ENCODE measurements at places on chromosomes 7 and 10. TPM values are rescaled to one million over a fixed set of nuclear protein-coding genes. Genes with fewer than 3 reads are reported as not detected.

GRCh38 chr7:7519056-7519455 is 16.6 kb downstream of the COL28A1 start:
- no peak overlapping the region for H3K4me3 ChIP-seq
- H3K27ac ChIP-seq = no peak overlapping the region
- H3K4me1 ChIP-seq = no peaks in the 10 kb centered on the region
- H3K27me3 ChIP-seq = no peaks in the 10 kb centered on the region
- H3K36me3 ChIP-seq = no peaks in the 10 kb centered on the region
- DNase-seq = no peak

GRCh38 chr7:40799-41750 is 151.3 kb upstream of the FAM20C start:
- no peak overlapping the region for H3K4me3 ChIP-seq
- no peaks in the 10 kb centered on the region for H3K36me3 ChIP-seq
- H3K4me1 ChIP-seq = no peaks in the 10 kb centered on the region
- no peak overlapping the region for H3K27ac ChIP-seq
- no peak for DNase-seq

DNA sequence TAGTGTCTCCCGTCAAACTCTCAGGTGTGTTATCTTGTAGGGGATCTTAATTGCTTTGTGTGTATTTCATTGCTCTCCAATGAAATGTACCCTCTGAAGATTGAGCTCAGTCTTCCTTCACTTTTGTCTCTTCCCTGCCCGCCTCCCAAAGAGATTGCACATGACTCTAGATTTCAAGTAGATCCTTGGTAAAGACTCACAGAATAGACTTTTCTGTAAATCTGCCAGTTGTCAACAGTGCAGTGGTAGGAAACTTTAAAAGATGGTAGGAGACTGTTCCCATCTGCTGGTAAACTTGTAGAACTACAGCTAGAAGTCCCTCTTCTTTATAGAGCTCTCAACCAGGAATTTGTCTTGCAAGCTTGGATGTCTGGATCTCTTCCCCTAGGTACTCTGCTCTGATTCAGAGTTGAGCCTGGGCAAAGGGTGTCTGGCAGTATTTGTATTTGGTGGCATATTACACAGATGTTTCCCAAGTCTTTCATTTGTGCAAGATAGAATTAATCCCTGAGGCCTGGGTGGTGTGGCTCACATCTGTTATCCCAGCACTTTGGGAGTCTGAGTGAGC is 9.6 kb downstream of the CCL26 start:
- H3K27ac ChIP-seq = no peak overlapping the region
- DNase-seq = no peak
- H3K36me3 ChIP-seq = no peaks in the 10 kb centered on the region
- no peaks in the 10 kb centered on the region for H3K4me1 ChIP-seq
- no peaks in the 10 kb centered on the region for H3K27me3 ChIP-seq

DNA sequence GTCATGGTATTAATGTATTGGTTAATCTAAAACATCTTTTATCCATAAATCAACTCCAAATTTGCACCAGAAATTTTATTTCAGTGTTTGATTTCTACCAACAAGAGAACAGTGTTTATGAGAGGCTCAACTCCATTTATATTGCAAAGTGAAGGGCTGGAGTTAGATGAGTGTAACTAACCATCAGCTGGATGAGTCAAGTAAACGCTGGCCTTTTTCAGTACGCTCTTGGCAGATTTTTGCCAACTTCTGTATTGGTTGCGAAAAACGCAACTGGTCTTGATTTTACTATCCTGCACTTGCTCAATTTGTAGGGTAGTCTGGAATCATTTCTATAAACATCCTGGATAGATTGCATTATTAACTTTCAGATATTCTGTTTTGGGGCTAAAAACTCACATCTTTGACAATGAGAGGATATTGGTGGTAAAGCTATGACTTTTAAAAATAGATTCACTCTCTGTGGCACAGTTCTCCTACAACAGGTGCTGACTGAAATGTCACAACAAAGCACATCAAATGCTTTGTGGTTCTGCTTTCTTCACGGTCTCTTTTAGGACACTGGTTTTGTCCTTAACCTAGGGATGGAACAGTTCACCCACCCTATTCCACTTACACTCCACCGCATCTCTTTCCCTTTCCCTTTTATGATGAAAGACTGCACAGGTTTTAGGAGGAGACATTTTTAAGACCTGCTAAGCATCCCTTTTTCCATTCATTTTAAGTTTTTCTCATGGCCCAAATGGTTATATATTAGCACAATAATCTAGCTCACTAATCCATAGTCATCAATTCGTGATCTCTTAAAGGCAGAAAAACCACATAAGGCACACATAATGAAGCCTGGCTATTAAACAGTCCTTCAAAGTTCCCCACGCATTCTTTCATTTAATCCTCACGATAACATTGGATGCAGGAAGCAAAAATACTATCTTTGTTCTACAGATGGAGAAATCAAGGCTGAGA is 12.8 kb downstream of the CACNA2D1 start:
- H3K4me3 ChIP-seq = no peak overlapping the region
- H3K4me1 ChIP-seq = no peaks in the 10 kb centered on the region
- no peak overlapping the region for H3K27ac ChIP-seq

DNA sequence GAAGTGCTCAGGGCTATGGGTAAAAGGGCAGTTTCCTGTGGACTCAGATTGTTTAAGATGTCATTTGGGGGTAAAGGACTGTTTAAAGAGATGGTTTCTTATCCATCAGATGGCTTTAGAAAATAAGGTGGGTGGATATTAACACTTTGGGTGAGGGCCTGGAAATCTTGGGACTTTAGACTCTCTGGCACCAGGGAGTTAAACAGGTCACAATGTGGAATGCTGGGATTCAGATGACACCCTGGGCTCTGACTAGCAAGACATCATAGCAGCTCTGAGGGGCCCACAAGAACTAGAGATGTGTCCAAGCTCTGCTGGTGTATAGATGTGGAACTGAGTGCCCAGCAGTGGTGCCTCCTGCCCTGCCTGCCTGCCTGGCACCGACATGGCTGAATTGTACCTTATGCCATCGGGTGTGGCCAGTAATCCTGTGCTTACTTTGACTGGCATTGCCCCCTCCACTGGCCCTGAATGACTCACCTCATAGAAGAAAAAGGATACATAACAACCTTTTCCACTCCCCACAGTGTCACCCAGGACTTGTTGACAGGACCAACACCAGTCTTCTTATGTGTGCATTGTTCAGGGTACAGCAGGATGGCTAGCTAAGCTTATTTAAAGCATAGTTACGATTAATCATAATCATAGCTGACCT is 100.0 kb upstream of the PRR15 start:
- H3K27ac ChIP-seq = no peak overlapping the region
- no peak overlapping the region for H3K4me3 ChIP-seq
- DNase-seq = no peak
- peaks cover 8% of the 10 kb centered on the region for H3K4me1 ChIP-seq
- H3K27me3 ChIP-seq = no peaks in the 10 kb centered on the region

GRCh38 chr7:155795401-155795800 is 16.9 kb downstream of the SHH start:
- H3K4me3 ChIP-seq = no peak overlapping the region
- H3K4me1 ChIP-seq = peaks cover 8% of the 10 kb centered on the region
- no peak for DNase-seq
- H3K27ac ChIP-seq = no peak overlapping the region
- H3K27me3 ChIP-seq = peaks cover 3% of the 10 kb centered on the region
- H3K36me3 ChIP-seq = no peaks in the 10 kb centered on the region

GRCh38 chr7:159140170-159140910 is 4.3 kb downstream of the VIPR2 start:
- H3K4me3 ChIP-seq = no peak overlapping the region
- no peak overlapping the region for H3K27ac ChIP-seq
- H3K4me1 ChIP-seq = peaks cover 4% of the 10 kb centered on the region

GRCh38 chr7:151251689-151252560 is 3.4 kb upstream of the SMARCD3 start:
- peak overlapping the region; percentile 62 for H3K27ac ChIP-seq
- no peak overlapping the region for H3K4me3 ChIP-seq
- H3K27me3 ChIP-seq = no peaks in the 10 kb centered on the region
- peaks cover 47% of the 10 kb centered on the region for H3K4me1 ChIP-seq
- peak; percentile 78 for DNase-seq
- H3K36me3 ChIP-seq = no peaks in the 10 kb centered on the region

- no peak overlapping the region for H3K4me3 ChIP-seq
- peak; percentile 34 for DNase-seq
- H3K36me3 ChIP-seq = no peaks in the 10 kb centered on the region
- H3K27me3 ChIP-seq = no peaks in the 10 kb centered on the region
- no peak overlapping the region for H3K27ac ChIP-seq
- peaks cover 15% of the 10 kb centered on the region for H3K4me1 ChIP-seq
Observed at GRCh38 chr10:79380125-79380945, 33.1 kb downstream of the PPIF start.

- no peaks in the 10 kb centered on the region for H3K4me1 ChIP-seq
- no peak for DNase-seq
- H3K4me3 ChIP-seq = no peak overlapping the region
- no peaks in the 10 kb centered on the region for H3K27me3 ChIP-seq
- no peak overlapping the region for H3K27ac ChIP-seq
- H3K36me3 ChIP-seq = no peaks in the 10 kb centered on the region
Observed at GRCh38 chr7:15219758-15220157, 317.2 kb upstream of the DGKB start.

DNA sequence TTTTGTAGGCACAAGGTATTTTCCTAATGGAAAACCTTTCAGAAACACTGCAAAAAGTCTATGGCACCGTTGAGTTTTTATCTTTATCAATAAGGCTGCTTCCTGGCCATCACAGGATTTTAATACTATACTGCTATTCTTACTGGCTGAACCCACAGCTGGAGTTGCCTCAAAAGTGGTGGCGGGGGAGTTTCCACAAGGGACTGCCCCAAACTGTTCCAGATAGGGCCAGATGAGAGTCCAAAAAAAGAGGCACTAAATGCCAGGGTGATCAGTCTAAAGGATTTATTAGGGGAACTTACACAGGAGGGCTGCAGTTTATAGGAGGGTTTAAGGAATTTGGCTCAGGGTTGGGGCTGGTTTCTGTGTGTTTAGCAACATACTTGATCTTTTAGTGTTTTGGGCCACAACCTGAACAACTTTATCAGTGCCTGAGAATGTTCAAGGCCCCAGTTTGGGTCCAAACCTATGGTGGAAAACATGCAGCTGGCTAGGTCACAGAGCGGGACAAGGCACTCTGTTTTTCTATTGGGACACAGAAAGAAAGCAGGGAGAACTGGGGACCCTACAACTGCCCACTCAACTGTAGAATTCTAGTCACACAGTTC is 41.4 kb downstream of the STAM start:
- H3K27me3 ChIP-seq = no peaks in the 10 kb centered on the region
- peaks cover 7% of the 10 kb centered on the region for H3K36me3 ChIP-seq
- H3K4me1 ChIP-seq = peaks cover 10% of the 10 kb centered on the region
- H3K27ac ChIP-seq = no peak overlapping the region
- DNase-seq = no peak

DNA sequence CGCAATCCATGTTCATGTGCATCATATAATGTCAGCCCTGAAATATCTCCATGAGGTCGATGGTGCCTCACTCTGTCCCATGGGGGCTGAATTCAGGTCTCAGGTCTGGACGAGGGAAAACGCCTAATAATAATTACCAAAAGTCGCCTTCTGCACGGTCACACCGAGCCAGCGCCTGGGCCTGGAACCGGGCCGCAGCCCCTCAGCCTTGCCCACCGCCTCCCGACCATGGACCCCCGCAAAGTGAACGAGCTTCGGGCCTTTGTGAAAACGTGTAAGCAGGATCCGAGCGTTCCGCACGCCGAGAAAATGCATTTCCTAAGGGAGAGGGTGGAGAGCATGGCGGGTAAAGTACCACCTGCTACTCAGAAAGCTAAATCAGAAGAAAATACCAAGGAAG is 18.8 kb upstream of the KLRG2 start:
- DNase-seq = no peak
- H3K4me1 ChIP-seq = peaks cover 8% of the 10 kb centered on the region
- no peaks in the 10 kb centered on the region for H3K27me3 ChIP-seq
- no peak overlapping the region for H3K4me3 ChIP-seq
- H3K27ac ChIP-seq = no peak overlapping the region
- H3K36me3 ChIP-seq = no peaks in the 10 kb centered on the region

- DNase-seq = peak; percentile 11
- H3K4me3 ChIP-seq = no peak overlapping the region
- H3K4me1 ChIP-seq = peaks cover 13% of the 10 kb centered on the region
- no peaks in the 10 kb centered on the region for H3K27me3 ChIP-seq
Observed at GRCh38 chr7:114502454-114503254, 88.0 kb downstream of the FOXP2 start.

DNA sequence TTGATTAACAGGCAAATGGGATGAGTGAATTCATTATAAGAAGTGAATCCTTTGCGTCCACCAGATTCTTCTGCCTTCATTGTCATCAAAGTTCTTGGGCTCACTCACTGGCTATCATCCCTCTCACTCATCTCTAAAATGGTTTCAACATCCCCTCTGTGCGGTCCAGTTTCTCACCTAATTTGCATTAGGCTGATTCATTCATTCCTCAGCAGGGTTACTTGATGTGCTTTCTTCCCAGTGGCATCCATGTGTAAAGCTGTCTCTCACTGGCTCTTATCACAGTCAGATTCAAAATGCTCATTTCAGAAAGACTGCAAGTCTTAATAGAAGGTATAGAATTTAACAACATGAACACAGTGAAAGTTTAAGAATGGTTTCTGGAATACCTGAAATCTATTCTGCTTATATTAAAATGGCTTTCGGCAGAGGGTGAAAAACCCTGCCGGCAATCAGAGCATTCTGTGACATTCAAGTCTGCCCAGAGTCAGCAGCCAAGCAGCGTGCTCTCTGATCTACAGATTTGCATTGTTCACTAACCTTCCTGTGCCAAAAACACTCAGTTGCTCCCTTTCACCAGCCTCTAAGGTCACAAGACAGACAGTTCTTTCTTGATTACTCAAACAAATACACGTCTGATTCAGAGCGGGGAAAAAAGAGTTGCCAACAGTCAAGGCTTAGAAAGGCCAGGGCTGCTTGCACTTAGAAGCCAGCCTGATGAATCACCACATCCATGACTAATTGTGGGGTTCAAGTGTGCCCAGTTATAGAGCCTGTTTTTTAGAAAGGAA is 106.7 kb downstream of the TES start:
- H3K4me1 ChIP-seq = peaks cover 16% of the 10 kb centered on the region
- H3K27ac ChIP-seq = peak overlapping the region; percentile 29
- H3K36me3 ChIP-seq = no peaks in the 10 kb centered on the region
- DNase-seq = peak; percentile 58
- H3K27me3 ChIP-seq = no peaks in the 10 kb centered on the region

- no peak for DNase-seq
- H3K36me3 ChIP-seq = no peaks in the 10 kb centered on the region
- H3K27ac ChIP-seq = no peak overlapping the region
- H3K4me1 ChIP-seq = peaks cover 9% of the 10 kb centered on the region
- no peaks in the 10 kb centered on the region for H3K27me3 ChIP-seq
- no peak overlapping the region for H3K4me3 ChIP-seq
Observed at GRCh38 chr10:6314620-6315205, 112.0 kb downstream of the PFKFB3 start.

- no peak overlapping the region for H3K27ac ChIP-seq
- DNase-seq = no peak
- H3K36me3 ChIP-seq = no peaks in the 10 kb centered on the region
Observed at GRCh38 chr10:20313665-20314064, 497.4 kb downstream of the PLXDC2 start.

GRCh38 chr10:6062101-6062771 is at the start of gene IL2RA:
IL2RA (minus strand) TSS chr10:6062367; CDS start chr10:6062151, 216 bp downstream.
- no peaks in the 10 kb centered on the region for H3K36me3 ChIP-seq
- no peaks in the 10 kb centered on the region for H3K27me3 ChIP-seq
- no peak within 1 kb of the TSS for H3K27ac ChIP-seq
- no peak within 1 kb of the TSS for H3K4me3 ChIP-seq

CYP2C19 gene
- 0.78 TPM for total RNA-seq

GPR15LG gene
- not detected for total RNA-seq

ATP6V0A4 gene
- not detected for total RNA-seq

FFAR4 gene
- 0.78 TPM for total RNA-seq

NKX2-3 gene
- not detected for total RNA-seq

IDI2 gene
- total RNA-seq = not detected
